ENCODE measurements at places on chromosomes 4 and X.

- no peak for DNase-seq
Measured at GRCh38 chrX:41858161-41858775, 65.1 kb downstream of the CASK start.

GRCh38 chr4:139015948-139016471, 429 bp downstream of the NOCT start:
- DNase-seq: peak; percentile 78

DNA sequence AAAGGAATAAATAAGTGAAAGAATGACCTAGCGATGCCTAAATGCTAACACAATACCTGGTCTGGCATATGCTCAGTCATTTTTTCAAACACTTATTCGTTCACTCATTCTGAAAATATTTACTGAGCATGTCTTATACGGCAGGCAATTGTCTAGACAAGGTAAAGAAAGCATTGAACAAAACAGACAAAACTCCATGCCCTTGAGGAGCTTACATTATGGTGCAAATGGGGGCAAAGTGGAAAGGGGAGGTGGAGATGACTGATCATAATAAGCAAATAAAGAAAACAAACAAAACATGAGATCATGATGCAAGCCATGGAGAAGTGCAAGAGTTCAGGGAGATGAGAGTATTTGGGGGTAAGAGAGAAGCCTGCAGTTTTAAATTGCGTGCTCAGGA, 334.6 kb upstream of the PPARGC1A start:
- no peak for DNase-seq

- no peak for DNase-seq
Measured at GRCh38 chr4:61336488-61336887, 136.4 kb downstream of the ADGRL3 start.

DNA sequence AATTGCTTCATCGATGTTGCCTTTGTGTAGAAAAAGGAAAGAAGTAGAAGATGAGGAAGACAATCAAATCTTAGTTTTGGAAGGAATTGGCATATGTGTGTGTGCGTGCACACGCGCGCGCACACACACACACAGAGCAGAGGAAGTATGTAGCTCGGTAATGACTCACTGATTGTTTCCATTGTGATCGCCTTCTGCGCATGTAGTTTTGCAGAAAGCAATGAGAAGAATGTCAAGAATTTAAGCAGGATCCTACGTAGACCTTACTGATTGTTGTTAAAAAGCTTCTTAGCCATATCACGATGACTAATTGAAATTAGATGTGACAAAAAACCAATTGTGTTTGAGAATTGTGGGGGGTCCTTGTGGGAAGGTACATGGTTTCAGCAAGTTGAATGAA, 12.8 kb upstream of the LIMCH1 start:
- DNase-seq: no peak

DNA sequence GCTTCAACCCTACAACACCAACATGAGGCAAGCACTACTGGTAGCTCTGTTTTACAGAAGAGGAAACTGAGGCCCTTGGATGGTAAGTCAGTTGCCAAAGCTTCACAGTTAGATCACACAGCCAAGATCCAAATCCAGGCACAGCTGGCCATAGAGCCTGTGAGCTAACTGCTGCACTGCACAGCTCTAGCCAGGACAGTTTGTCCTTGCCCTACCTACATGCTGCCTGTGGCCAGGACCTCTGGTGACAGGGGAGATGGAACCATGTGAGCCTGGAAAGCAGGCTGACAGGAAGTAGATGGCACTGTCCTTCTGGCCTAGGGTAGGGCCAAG, 257.8 kb downstream of the FBXW7 start:
- DNase-seq: no peak

GRCh38 chr4:169791527-169792156, 33.9 kb upstream of the HPF1 start:
- DNase-seq: peak; percentile 55

- DNase-seq: no peak
Measured at GRCh38 chrX:11664211-11665167, 1.2 kb downstream of the ARHGAP6 start.

DNA sequence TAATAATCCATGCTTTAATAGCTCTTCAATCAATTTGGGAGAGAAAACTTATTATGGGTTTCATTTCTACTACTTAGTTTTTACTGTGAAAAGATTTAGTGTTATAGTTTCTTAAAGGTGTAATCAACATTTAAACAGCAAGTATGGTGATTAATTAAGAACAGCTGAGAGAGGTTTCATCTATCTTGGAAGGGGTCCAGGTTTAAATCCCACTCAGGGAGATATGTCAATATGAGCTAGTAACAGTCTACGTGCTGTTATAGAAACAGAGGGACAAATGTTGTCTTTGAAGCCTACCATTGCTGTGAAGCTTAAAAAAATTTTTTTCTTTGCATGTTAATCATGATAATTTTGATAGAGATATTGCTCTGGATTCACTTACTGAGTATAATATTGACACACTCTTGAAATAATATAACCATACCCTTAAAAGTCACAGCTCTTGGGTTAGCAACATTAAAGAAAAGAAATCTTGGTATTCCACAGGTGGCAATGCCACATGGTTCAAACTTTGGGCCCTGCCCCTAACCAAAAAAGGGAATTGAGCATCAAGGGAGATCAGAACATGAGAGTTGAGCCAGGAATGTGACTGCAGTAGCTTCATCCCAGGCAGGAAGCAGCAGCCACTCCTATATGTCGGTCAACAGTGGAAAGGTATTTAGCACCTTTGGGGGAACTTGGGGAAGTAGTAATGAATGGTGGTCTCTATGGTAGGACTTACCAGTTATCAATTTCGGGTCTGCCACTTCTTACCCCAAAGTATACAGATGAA, 107.8 kb downstream of the ANK2 start:
- DNase-seq: no peak

- DNase-seq: no peak
Measured at GRCh38 chrX:111020283-111020682, 75.7 kb upstream of the PAK3 start.

DNA sequence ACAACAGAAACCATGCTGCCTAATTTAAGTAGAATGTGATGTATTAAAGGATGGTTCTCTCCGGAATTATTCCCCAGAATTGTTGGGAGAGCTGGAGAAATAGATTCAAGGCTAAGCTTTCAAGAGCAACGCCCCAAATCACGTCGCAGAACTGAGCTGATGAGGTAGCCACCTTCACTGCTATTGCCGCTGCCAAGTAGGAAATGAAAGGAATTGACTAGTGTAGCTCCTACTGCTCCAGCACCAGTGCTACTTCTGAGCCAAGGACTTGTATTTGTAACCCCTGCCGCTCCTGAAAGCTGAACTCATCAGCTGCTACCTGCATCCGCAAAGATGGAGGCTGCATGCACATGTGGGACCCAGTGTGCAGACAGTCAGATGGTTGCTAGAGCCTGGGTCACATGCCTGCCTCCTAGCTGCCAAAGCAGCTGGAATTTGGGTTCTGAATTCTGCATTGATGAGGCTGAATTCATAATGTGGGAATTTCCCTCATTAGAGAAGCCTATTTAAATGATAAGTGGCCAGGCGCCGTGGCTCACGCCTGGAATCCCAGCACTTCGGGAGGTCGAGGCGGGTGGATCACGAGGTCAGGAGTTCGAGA, 173.9 kb downstream of the PDGFRA start:
- DNase-seq: no peak

DNA sequence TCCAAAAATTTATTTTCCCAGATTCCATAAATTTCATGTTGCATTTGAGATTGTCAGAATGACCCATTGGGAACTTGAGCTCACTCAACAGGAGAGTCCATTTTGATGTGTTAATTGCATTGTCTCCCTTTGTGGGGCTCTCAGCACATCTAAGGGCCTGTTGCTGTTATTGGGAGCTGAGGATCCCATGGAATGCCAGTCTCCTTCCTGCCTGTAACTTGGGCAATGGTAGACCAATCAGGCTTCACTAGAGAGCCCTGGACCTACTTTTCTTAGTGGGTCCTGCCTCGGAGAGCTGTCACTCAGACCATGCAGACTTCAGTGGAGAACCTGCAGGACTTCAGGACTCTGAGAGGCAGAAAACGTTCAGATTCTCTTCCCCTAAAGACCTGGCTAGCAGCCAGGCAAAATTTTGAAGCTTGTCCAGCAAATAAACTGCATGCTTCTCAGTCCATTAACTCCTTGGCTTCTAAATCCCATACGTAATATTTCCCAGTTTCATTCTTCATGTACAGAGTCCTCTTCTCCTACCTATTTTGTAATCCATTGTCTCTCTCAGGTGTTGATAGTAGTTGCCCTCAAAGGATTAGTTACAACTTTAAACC, 25.1 kb downstream of the OCRL start:
- no peak for DNase-seq

- no peak for DNase-seq
Measured at GRCh38 chrX:113929004-113929403, 654.9 kb upstream of the HTR2C start.

- no peak for DNase-seq
Measured at GRCh38 chr4:84932462-84932861, 34.0 kb downstream of the WDFY3 start.

- DNase-seq: no peak
Measured at GRCh38 chr4:68342134-68342533, 7.8 kb downstream of the YTHDC1 start.

GRCh38 chr4:85028910-85029309, 62.4 kb upstream of the WDFY3 start:
- DNase-seq: no peak

- DNase-seq: no peak
Measured at GRCh38 chr4:61275241-61275640, 75.1 kb downstream of the ADGRL3 start.

- no peak for DNase-seq
Measured at GRCh38 chr4:106986486-106986885, 49.6 kb downstream of the DKK2 start.

GRCh38 chr4:179123084-179123483, 1680.8 kb upstream of the AGA start:
- no peak for DNase-seq

- DNase-seq: no peak
Measured at GRCh38 chrX:103831342-103831802, 685 bp downstream of the RAB9B start.

GRCh38 chr4:100809506-100809905, 291.7 kb upstream of the EMCN start:
- no peak for DNase-seq

DNA sequence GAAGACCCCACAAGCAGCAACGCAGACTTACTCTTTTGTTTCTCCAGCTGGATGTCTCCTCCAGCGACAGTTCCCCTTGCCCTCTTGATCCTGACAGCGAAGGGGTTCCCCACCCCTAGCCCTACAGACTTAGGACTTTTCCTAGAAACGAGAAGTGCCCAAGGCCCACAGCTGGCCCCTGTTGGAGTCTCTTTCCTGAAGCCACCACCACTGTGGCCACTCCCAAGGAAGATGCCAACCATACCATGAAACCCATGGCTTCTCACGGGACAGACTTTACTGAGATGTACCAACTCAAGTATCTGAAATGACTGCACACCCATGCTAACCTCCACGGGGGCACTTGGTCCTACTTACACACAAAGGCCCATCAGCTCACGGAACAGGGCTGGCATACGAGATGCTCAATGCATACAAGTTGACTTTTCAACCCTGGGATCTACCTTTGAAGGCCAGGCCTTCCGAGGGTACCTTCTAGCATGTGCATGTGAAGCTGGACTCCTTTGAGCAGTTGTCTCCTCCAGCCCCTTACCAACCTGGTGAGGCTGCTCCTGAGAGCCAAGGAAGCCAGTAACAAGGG, 924 bp upstream of the IRAK1 start:
- no peak for DNase-seq

- no peak for DNase-seq
Measured at GRCh38 chr4:186644311-186644638, 79.4 kb downstream of the FAT1 start.

DNA sequence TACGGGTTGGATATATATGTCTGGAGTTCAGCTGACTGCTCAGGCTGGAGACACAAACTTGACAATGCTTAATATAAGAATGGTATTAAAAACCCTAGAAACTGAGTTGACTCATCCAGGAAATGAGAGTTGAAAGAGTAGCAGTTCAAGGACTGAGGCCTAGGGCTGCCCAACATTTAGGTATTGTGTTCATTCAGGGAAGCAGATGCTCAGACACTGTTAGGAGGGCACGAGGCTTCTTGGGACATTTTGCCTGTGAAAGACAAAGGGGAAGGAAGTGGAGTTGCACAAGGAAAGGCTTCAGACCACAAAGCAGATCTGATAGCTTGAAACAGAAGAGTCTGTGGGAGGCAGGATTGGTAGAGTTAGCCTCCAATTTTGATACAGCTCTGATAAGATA, 52.0 kb upstream of the HS3ST1 start:
- no peak for DNase-seq

- DNase-seq: no peak
Measured at GRCh38 chr4:152850377-152850776, 70.6 kb downstream of the ARFIP1 start.

DNA sequence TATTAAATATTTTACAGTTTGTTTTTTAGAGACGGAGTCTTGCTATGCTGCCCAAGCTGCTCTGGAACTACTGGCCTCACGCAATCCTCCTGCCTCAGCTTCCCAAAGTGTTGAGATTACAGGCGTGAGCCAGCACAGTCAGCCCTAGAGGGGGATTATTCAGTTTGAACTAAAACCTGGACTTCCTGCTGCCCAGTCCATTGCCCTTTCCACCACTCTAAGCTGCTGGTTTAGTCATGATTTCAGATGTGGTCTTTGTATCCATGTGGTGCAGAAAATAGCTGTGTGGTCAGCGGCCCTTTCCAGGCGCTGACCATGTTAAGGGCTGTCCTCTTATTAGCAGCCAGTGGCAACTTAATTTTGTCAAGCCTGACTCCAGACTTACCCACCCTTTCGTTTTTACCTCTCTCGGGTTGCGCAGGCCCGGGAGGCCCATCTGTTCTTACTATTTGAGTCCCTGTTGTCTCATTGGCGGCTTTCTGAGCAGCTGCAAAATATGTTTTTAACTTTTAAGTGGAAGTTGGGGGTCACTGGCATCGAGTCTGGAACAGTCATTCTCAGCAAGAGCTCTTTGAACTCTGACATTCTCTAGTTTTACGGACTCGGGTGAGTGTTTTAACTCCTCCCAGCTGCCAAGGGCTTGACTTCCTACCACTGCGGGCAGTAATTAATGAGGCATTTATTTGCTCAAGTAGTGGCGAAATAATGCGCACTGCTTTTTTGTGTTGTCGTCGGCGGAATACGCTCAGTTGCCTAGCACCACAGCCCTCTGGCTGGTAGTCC, 773 bp upstream of the VMA21 start:
- peak; percentile 61 for DNase-seq

DNA sequence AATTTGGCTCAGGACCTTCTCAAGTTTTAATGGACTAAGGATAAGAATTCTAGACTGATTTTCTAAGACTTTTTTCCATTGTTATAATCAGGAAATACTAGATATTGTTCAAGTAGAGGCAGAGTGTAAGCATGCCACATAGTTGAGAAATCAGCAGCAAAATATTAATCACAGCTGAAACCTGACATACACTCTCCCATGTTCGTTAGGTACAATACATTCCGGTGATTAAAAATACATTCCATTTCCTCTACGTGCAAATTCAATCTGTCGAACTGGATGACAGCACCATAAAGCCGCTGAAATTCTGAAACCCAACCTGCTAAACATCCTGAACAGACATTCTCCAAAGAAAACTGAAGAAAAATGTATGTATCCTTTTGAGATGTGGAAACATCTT, 587.6 kb upstream of the DIPK2B start:
- DNase-seq: no peak

- DNase-seq: no peak
Measured at GRCh38 chr4:55365345-55365728, 19.3 kb downstream of the SRD5A3 start.

GRCh38 chr4:3730422-3731190, 35.6 kb upstream of the ADRA2C start:
- no peak for DNase-seq

All from activated CD8-positive, alpha-beta memory T cell treated with anti-CD3 and anti-CD28 coated beads, Interleukin-2, amount 50 U/mL, for 48 hours (primary cell).